ENCODE measurements at places on chromosomes 1 and 21. TPM values are rescaled to one million over a fixed set of nuclear protein-coding genes. Genes with fewer than 3 reads are reported as not detected.

DNA sequence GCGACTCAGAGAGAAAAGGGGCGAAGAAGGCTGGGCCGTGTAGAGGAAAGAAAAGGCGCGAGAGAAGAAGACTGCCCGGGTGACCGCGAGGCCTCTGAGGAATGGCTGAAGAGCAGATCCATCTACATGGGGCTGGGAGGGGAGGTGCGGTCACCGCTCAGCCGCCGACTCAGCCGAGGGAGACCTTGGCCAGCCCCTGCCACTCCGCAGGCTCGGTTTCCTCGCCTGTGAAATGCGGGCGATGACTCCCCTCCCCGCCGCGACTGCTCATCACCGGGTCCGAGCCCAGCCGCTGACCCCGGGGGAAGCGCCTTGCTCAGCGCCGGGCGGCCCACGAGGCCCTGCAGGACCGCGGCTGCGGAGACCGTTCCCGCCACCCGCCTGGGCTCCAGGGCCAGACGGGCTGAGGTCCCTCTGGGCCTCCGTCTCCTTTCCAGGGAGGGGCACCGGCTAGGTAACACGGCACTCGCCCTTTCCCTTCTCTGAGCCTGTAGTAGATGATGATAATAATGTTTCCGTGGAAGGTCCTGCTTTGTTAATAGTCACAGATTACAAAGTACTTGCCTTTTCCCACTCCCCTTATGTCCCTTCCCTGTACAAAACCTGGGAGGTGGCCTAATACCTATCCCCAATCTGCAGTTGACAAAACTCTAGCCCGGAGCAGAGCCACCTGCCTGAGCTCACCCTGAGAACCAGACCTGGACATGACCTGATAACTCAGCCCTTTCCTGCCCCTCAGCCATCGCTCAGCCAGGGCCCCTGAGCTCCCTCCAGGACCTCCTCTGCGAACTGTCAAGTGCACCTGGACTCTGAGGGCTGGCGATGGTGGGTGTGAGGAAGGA is 1.6 kb upstream of the BSND start:
- DNase-seq, result peak; percentile 21

The CYP4Z1 gene
- total RNA-seq, result not detected

GRCh38 chr21:37324558-37324957 is 42.0 kb upstream of the DYRK1A start:
- no peak for DNase-seq

GRCh38 chr1:3375245-3375644 is 79.2 kb upstream of the ARHGEF16 start:
- no peak for DNase-seq

The AVPR1B gene
- total RNA-seq, result not detected

DNA sequence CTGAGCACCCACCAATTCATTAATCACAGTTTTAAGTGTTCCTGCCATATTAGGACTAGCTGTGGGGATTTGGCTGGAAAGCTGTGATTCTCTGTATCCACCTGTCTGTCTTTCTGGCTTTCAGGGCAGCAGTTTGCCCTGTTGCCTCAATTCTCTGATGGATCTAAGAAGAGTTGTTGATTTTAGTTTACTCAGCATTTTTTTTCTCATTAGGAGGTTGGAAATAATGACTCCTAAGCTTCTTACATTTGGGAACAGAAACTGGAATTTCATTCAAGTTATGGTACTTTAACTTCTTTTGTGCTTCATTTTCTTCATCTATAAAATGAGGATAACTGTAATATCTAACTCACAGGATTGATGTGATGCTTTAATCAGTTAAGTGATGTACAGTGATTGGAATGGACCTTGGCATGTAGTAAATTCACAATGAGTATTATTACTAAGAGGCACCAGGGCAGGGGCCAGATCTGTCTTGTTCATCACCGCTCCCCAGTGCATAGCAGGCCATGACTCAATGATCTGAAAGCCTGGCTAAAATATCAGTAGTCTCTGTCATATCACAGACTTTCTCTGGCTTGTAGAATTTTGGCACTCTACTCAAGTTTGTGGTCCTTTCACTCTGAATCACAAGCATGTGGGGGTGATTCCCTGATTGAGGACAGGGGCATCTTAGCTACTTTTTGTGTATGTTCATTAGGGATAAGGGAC is 51.4 kb upstream of the GREM2 start:
- DNase-seq, result no peak

GRCh38 chr1:180528868-180529470 is 26.6 kb upstream of the ACBD6 start:
- no peak for DNase-seq

- peak; percentile 51 for DNase-seq
Observed at GRCh38 chr1:21902026-21903012, 34.8 kb downstream of the HSPG2 start.

The TGFB2 gene
- total RNA-seq, result 40.1 TPM

- DNase-seq, result no peak
Observed at GRCh38 chr1:62064829-62065407, 129.7 kb upstream of the L1TD1 start.

The MTARC1 gene
- 5.1 TPM for total RNA-seq

GRCh38 chr1:65554829-65555228 is 134.4 kb downstream of the LEPR start:
- DNase-seq, result no peak
